ENCODE measurements at places on chromosomes 12 and 14. TPM values are rescaled to one million over a fixed set of nuclear protein-coding genes. Genes with fewer than 3 reads are reported as not detected.

Gene TMEM132C
- not detected for total RNA-seq

Gene FOXN4
- total RNA-seq: not detected

Gene IL31
- total RNA-seq: not detected

Gene AJUBA
- total RNA-seq: 44.1 TPM

Gene STON2
- total RNA-seq: 1.9 TPM

Gene VWF
- 837 TPM for total RNA-seq

Gene CHD8
- total RNA-seq: 34.9 TPM

Gene RNASE7
- total RNA-seq: not detected

Gene RAB3IP
- 13.0 TPM for total RNA-seq
